ENCODE measurements at places on chromosomes 1 and 21. TPM values are rescaled to one million over a fixed set of nuclear protein-coding genes. Genes with fewer than 3 reads are reported as not detected.

Gene TMEM50B
- 26.2 TPM for total RNA-seq

Gene BARHL2
- not detected for total RNA-seq

Gene HRNR
- total RNA-seq = not detected

Gene HTR6
- total RNA-seq = not detected

Gene ZFP69
- 1.3 TPM for total RNA-seq

Gene TCHHL1
- total RNA-seq = not detected

Gene SPATA1
- total RNA-seq = 0.88 TPM

Gene CR1L
- not detected for total RNA-seq

Gene LAMC2
- 1.5 TPM for total RNA-seq

Gene A3GALT2
- total RNA-seq = not detected

Gene SH2D5
- total RNA-seq = 6.7 TPM

Gene CORT
- total RNA-seq = not detected

Gene LINGO4
- not detected for total RNA-seq

Gene TNFRSF4
- total RNA-seq = not detected

Gene NPHS2
- not detected for total RNA-seq

Gene PPM1J
- total RNA-seq = 0.66 TPM

Gene CHRNB2
- total RNA-seq = not detected

Gene AMY1B
- not detected for total RNA-seq

Gene FMOD
- 0.29 TPM for total RNA-seq

Gene WLS
- 107 TPM for total RNA-seq

Gene DNASE2B
- not detected for total RNA-seq

Gene RRP1
- total RNA-seq = 19.7 TPM

Gene FAM177B
- not detected for total RNA-seq

Gene CATSPERE
- total RNA-seq = 1.3 TPM

Gene SNAPIN
- total RNA-seq = 38.3 TPM

Gene PRKCZ
- total RNA-seq = 1.6 TPM

Gene LCE2D
- not detected for total RNA-seq

Gene OR2AK2
- not detected for total RNA-seq

Gene NPPB
- total RNA-seq = 1.1 TPM

Gene NUP210L
- under 0.01 TPM for total RNA-seq

Gene CFAP57
- 0.14 TPM for total RNA-seq

Gene FCRL2
- total RNA-seq = not detected

Gene E2F2
- total RNA-seq = 2.7 TPM

Gene KIF26B
- total RNA-seq = 45.3 TPM

Gene AMY1C
- not detected for total RNA-seq

Data from placental pericyte (primary cell).